Activated B cell treated with CpG ODN at 0.5 μM for 24 hours (primary cell): ENCODE measurements at places on chromosomes 2 and 18. TPM values are rescaled to one million over a fixed set of nuclear protein-coding genes. Genes with fewer than 3 reads are reported as not detected.

DQX1 gene
- total RNA-seq = 0.51 and 0.73 TPM in 2 replicates

IL1RL2 gene
- total RNA-seq = not detected in 2 replicates

ARHGEF4 gene
- total RNA-seq = 0.29 and 0.39 TPM in 2 replicates

ASAP2 gene
- not detected in 2 replicates for total RNA-seq

CHCHD5 gene
- 26.0 and 28.4 TPM in 2 replicates for total RNA-seq

HRH4 gene
- total RNA-seq = not detected in 2 replicates

TFPI gene
- not detected in 2 replicates for total RNA-seq

PARD3B gene
- not detected in 2 replicates for total RNA-seq

PHLPP1 gene
- total RNA-seq = 13.7 and 16.1 TPM in 2 replicates

UGT1A8 gene
- not detected in 2 replicates for total RNA-seq

SPP2 gene
- total RNA-seq = not detected in 2 replicates

GCKR gene
- not detected in 2 replicates for total RNA-seq

HOXD8 gene
- total RNA-seq = not detected in 2 replicates

SMC6 gene
- 121 and 127 TPM in 2 replicates for total RNA-seq
